ENCODE measurements at places on chromosomes 11 and 22. TPM values are rescaled to one million over a fixed set of nuclear protein-coding genes. Genes with fewer than 3 reads are reported as not detected.

The SLC22A6 gene
- not detected for total RNA-seq

The MMP8 gene
- total RNA-seq, result not detected

The APOA4 gene
- not detected for total RNA-seq

The EIF4ENIF1 gene
- 15.7 TPM for total RNA-seq

The PGA3 gene
- not detected for total RNA-seq

The SIK2 gene
- total RNA-seq, result 5.8 TPM

The AP1B1 gene
- 43.4 TPM for total RNA-seq

The PRR33 gene
- not detected for total RNA-seq

The FOLR1 gene
- total RNA-seq, result not detected

The PHLDA2 gene
- 9.9 TPM for total RNA-seq

The SLC17A6 gene
- not detected for total RNA-seq

The TRIM51 gene
- not detected for total RNA-seq

The BANF1 gene
- 13.2 TPM for total RNA-seq

The SLCO2B1 gene
- not detected for total RNA-seq

The TIGD3 gene
- under 0.01 TPM for total RNA-seq

The PMM1 gene
- total RNA-seq, result 14.6 TPM

The CBX7 gene
- 2.4 TPM for total RNA-seq

The KCNK4 gene
- total RNA-seq, result not detected

The HSPB2 gene
- not detected for total RNA-seq

The HTR3A gene
- total RNA-seq, result not detected

The KCNJ11 gene
- 0.36 TPM for total RNA-seq

The GRIK4 gene
- total RNA-seq, result not detected

All from nasal cavity respiratory epithelium epithelial cell of viscerocranial mucosa (primary cell).